ENCODE measurements at places on chromosomes 5 and 9.

- DNase-seq, result peak; percentile 44
Observed at GRCh38 chr9:20684875-20685696, 1.0 kb downstream of the FOCAD start.

DNA sequence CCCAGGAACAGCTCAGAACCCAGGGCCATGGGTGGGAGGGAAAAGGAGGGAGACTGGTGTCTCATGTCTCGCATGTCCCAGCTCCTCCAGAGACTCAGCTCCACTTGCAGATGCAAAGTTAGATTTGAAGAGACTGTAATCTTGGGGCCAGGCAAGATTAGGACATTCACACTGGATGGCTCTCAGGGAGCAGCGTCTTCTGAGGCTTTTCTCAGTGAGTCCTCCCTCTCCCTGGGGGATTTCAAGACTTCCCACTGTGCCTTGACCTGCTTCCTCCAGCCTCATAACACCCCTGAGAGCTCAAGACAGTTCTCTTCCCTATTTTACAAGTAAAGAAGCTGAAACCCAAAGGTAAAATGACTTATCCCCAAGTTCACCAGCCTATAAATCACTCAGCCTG, 10.5 kb upstream of the TCOF1 start:
- DNase-seq, result no peak

DNA sequence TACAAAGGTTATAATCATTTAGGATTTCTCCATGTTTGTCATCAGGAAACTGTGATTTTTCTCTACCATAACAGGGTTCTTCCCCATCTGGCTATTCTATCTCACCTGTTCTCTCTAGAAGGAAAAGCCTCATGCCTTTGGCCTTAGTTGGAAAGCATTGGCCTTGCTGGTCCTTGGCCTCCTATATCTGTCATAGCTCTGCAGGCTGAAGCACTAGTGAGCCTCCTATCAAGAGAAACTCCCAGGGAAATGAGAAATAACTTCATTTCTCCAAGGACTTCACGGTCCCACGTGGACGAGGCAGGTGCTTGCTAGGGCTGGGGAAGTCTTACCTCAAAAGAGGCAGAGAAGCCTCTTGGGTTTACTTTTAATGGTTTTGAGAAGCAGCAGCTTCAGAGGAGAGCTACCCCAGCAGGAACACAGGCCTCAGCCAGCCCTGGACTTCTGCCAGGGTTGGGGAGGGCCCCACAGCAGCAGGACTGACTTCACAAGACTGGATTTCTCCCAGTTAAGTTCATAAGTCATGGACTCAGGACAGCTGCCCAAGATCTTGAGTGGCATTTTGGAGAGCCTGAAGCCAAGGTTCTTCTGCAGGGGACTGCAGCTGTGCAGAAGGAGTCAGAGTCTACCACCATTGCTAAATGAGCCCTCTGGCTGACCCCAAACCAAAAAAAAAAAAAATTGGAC, 15.8 kb upstream of the PSAT1 start:
- peak; percentile 38 for DNase-seq

DNA sequence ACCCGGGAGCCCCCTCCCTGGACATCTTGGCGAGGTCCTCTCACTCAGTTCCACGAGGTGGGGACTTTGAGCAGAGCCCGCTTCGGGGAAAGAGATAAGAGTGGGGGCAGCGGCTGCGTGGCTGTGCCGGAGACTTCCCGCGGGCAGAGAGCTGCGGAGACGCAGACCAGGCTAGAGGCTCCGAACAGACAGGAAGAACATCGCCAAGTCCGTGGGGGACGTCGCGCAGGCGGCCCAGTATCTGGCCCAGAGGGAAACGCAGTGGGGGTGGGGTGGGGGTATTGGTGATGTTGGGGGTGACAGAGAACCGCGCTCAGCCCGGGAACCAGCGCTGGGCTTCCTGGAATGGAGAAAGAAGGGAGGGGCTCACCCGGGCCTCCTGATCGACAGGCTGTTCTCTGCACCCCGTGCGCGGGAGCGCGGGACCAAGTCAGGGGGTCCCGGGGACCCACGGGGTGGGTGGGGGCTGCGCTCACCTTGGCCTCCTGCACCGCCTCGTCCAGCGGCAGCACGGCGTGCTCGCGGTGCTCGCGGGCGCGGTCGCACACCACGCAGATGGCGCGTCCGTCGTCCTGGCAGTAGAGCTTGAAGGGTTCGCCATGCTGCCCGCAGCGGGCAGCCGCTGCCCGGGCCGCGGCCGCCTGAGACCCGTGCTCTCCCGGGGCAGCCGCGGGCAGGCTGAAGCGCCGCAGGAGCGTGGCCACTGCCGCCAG, 727 bp downstream of the TRIM7 start:
- DNase-seq, result no peak

DNA sequence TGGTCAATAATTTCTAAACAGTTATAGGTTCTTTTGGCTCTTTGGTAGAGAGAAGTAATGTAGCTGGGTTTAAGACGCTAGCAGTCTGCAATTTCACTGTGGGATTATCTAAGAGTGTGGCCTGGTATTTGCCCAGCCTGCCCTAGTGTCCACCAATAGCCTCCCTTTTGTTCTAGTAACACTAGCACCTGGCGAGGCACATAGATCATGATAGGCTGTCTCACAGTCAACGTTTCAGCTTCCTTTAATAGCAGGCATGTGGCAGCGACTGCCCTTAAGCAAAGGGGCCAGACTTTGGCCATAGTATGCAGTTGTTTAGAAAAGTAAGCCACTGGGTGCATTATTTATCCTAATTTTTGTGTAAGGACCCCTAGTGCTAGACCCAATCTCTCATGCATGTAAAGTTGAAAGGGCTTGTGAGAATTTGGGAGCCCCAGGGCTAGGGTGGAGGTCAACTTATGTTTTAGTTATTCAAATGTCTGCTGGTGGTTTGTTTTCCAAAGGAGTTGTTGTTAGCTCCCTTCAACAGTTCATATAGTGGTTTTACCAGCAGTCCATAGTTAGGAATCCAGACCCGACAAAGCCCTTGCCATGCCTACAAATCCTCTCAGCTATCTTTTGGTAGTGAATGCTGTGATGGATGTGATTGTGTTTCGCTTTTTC, 274.3 kb downstream of the HTR1A start:
- DNase-seq, result no peak

DNA sequence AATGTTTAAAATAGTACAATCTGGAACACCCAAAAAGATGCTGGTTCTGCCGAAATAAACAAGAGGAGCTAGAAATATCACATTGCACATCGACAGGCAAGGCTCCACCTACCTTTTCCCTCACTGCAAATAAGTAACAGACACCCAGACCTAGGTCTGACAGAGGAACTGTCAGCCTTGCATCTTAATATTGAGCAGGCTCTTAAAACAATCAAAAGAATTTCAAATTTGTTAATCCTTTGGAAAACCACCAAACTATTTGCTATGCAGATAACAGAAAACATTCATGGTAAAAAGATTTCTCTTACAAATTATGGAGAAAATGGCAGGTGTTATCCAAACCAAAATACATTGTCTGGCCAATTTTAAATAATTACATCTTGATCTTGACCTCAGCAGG, 71.3 kb downstream of the FRMD3 start:
- DNase-seq, result no peak

DNA sequence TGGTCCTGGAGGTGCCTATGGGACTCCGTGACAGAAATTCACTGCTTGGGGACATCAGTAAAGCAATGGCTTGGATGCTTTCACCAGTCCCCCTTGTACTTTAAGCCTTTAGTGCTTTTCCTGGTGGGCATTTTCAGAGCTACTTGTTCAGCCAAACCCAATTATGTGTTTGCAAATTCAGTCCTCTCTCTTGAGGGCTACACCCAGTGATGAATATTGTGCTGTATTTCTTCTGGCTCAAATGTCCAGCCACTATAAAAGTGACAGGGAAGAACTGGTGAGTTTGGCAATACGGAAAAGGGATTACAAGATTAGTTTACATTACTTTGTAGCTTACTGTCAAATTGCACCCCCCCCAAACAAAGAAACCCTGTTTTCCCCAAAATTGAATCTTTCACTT, 4.5 kb downstream of the THBS4 start:
- no peak for DNase-seq

DNA sequence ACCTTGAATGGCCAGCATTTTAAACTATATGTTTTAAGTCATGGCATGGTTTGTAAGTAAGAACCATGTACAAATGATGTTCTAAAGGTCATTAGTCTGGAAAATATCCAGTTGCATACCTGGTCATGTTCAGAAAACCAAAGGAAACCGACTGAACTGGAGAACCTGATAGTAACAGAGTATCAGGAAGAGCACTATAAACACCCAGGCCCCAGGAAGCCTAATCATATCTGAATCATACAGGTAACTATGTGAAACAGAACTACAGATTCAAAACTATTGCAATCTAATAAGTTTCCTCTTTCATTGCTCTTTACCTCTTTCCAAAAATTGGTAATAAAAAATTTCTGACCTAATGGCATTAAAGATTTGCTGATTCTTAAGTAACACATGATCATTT, 500.3 kb downstream of the ARHGEF28 start:
- DNase-seq, result no peak

All from fibroblast of skin of left quadriceps (primary cell).